Fibroblast of mammary gland (primary cell): ENCODE measurements at places on chromosomes 6 and 20.

DNA sequence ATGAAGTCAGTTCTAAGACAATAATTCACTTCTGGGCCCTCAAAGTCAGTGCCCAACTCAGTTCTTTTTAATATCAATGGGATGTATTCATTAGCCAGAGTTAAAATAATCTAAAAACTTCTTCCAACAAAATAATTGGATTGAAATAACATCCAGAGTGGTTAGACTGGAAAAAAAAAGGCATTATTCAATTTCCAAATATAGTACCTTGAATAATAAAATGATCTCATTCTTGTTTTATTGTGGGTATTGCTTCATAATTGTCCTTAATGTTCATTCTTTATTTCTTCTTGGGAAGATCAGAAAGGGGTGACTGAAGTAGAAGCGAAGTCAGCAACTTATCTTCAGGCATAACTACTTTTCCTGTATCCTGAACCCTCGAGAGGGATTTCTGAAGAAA is 85.1 kb upstream of the JARID2 start:
- DNase-seq, result peak; percentile 41

DNA sequence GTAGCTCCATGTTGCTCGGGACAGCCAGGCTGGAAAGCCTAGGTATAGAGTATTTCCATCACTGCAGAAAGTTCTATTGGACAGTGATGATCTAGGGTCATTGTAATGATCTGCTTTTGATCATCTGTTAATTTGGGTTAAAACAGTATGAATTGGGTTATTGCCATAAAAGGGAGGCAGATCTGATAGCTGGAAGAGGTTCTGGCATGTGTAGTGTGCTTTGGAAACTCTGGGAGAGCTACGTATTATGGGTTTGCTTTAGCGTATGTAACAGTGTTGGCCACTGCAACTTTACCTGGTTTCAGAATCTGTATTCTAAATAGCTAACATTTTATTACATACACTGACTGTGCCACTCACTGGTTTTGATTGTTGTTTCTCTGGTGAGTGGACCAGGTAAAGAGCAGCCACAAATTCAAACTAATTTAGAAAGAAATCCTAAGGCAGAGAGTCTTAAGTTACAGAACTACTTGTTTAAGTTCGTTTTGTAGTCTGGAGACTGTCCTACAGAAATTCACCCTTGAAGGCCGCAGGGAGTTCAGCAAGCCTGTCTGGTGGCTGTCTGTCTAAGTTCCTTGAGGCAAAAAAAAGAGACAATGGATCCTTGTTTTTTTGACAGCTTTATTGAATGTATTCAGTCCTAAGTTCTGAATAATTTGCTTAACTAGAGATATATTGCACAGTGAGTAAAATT is 300.3 kb downstream of the PRL start:
- DNase-seq, result no peak

DNA sequence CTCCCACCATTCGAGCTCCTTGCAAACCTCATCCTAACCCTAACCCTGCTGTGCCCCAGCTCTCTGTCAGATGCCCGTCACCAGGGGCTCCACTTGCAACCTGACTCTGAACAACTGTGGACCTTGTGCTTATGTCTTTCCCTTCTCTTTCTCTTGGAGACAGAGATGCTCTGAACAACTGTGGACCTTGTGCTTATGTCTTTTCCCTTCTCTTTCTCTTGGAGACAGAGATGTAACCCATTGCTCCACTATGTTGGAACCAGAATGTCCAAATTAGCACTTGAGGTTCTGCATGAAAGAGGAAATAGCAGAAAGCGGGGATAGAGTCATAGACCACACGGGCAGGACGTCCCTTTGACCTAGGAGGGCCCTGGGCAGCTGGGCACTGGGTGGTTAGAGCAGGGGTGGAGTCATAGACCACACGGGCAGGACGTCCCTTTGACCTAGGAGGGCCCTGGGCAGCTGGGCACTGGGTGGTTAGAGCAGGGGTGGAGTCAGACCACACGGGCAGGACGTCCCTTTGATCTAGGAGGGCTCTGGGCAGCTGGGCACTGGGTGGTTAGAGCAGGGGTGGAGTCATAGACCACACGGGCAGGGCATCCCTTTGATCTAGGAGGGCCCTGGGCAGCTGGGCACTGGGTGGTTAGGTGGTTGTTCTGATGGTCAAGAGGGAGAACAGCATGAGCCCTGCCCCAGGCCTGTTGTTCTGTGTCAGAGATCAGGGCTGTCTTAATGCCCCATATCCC is 22.2 kb downstream of the PCMTD2 start:
- no peak for DNase-seq

GRCh38 chr6:159982731-159983506 is 14.0 kb downstream of the IGF2R start:
- peak; percentile 61 for DNase-seq

DNA sequence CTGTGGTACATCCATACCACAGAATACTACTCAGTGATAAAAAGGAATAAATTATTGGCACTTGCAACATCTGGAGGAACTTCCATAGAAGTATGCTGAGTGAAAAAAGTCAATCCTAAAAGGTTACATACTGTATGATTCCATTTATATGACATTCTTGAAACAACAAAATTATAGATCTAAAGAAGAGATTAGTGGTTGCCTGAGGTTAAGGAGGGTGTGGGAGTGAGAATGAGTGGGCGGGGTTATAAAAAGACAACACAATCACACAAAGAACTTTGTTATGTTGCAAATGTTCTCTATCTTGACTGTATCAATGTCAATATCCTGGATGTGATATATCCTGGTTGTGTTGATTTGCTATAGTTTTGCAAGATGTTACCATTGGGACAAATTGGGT is 21.2 kb downstream of the SNRPB start:
- no peak for DNase-seq
